T1000 (cell line): ENCODE measurements at places on chromosomes 7 and 10.

DNA sequence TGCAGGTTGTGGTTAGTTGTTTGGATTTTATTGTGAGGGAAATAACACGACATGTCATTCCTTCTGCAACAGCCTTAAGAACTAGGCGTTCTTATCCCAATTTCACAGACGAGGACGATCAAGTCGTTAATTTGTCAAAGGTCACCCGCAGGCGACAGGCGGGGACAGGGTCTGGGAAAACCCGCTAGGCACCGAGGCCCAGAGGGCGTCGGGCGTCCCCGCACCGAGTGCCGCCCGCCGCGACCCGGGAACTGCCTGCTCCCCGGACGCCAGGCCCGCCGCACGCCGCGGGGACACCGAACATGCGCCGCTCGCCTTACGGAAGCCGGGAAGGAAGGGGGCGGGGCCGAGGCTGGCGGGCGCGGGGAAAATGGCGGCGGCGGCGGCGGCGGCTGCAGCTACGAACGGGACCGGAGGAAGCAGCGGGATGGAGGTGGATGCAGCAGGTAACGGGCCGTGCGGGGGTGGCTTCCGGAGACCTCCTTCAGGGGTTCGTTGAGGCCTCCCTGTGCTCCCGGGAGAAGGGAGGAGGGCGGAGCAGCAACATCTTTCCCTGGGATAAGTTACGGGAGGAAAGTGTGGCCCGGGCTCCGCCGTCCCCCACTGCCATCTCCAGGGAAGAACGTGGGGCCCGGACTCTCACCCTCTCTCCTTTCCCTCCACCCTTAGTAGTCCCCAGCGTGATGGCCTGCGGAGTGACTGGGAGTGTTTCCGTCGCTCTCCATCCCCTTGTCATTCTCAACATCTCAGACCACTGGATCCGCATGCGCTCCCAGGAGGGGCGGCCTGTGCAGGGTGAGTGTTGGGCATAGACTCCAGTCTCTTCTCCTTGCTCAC, at the start of gene COPS6:
TSS of gene COPS6 (plus strand) at position 349 of the 837 bp plus-strand sequence. CDS start at position 371, 22 bp downstream.
- DNase-seq, result peak; percentile 42

GRCh38 chr7:100589341-100589947, 3.3 kb downstream of the FBXO24 start:
- DNase-seq, result no peak

DNA sequence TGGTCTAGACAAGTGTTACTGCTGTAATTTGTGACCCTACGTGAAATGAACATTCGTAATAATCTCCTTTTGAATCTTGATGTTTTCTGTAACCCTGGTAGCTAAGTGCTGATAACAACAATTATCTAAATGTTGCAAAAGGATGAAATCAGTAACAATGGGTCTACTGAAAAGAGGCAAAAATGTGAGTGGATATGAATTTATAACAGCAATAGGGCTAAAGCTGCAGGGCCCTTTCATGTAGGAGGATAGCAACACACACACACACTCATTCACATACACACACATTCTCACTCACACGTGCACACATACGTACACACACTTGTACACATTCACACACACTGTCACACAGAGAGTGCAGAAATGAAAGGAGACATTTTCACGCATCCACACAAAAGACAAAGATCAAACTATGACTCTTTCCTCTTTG, 200.8 kb upstream of the NEBL start:
- DNase-seq, result no peak

DNA sequence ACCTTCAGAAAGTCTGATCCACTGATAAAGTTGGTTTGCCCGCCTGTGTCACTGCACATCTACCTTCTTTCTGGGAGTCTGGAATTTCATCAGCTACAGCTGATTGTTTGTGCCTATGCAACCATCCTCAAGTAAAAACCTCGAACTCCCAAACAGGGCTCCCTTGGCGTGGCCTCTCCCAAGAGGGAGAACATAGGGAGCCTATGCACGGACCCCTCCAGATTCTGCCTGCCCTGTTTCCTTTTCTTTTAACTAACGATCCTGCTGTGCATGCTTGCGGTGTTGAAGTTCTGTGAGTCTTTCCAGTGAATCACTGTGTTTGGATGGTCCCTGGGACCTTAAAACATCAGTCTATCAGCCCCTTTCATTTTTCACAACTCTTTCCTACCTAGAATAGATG, 226.9 kb upstream of the SEMA3D start:
- no peak for DNase-seq

GRCh38 chr7:23470330-23471105, at the start of gene IGF2BP3:
Gene IGF2BP3, minus strand, starts transcription at chr7:23470491. Its CDS starts 381 bp downstream, at chr7:23470110.
- DNase-seq, result peak; percentile 74

GRCh38 chr7:66339141-66339540, 134.0 kb downstream of the TPST1 start:
- DNase-seq, result no peak

GRCh38 chr7:32660936-32661335, 165.6 kb downstream of the AVL9 start:
- no peak for DNase-seq

DNA sequence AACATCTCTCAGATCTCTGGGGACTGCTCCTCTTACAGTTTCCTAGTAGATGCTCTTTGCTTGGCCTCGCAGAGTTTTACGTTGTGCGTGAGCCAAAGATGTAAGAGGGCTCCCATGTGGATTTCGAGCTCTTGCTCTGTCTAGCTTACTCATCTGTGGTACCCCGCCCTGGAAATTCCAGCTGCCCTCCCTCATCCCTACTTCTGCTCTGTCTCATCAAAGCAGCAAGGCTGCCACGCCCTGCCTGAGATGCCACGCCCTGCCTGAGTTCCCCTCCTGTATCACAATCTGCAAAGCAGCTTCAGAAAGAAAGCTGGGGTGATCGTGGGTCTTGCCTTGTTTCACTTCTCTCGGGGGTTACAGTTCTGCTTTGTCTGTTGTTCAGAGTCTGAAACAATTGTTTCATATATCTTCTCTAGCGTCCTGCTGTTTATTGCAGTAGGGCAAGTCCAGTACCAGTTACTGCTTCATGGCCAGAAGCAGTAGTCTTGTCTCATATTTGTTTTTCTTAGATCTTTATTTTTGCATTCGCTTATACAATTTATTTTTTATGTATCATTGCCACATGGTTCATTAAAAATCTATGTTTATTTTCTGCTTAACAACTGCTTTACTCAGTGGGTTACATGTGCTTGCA, 36.1 kb upstream of the CCNY start:
- DNase-seq, result peak; percentile 69

DNA sequence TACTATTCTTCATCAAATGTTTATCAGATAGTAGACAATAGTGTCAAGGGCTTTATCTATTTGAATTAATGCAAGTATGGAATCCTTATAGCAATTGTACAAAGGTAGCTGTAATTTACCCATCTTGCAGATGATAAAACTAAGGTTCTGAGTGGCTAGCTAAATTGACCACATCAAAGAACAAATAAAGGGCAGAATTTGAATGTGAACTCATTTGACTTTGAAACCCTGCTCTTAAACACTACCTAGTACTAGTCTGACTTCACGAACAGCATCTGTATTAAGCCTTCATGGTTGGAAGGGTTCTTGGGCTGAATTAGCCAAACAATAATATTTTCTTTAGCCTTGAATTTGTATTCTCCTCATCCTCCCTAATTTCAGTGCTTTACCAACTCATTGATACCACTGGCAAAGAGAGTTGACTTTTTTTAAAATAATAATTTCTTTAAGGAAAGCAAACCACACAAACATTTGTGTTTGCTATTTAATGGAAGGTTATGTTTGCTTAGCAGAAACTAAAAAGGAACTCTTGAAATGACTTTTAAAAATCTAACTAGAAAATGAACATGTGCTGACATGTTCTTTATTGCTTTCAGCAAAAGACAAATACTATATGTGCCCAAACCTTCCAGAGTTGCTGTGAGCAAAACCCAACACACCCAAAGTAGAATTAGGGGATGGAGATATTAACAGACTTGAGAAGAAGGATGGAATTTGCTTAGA, 322.6 kb downstream of the RNLS start:
- DNase-seq, result no peak

- DNase-seq, result no peak
These were observed 37.7 kb downstream of the PHYHIPL start for GRCh38 chr10:59214160-59214559.

DNA sequence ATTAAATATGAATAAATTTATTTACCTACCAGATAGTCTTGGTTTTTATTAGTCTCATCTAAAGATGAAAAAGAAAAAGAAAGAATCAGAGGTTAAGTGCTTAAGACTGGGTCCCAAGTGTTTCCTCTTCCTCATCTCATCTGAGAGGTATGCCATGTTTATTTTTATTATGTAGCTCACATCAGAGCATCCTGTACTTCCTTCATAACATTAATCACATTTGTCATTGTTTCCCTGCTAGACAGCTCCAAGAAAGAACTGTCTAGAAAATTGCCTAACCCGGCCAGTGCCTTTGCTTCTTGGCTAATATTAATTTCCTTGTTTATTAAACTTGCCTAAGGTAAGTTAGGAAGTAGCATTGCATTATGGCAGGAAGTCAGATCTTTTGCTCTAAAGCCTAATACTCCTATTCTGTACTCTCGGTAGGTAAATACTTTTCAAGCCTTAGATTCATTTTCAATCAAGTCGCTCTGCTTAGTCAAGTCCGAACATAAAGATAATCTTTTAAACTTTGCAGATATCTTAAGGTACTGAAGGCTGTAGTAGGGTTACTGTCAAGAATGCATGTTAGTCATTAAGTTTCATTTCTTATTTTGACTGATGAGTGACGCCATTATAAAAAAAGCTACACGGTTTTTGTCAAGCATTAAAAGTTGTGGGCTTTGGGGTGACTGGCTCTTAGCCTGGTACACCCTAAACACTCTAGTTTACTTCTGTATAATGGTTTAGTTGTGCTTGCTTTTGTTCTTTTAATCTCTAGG, 47.4 kb downstream of the ZMYND11 start:
- DNase-seq, result no peak

GRCh38 chr7:81430761-81431160, 339.1 kb downstream of the HGF start:
- DNase-seq, result no peak

- no peak for DNase-seq
These were observed 394.3 kb downstream of the PARD3 start for GRCh38 chr10:34420795-34421194.

- DNase-seq, result no peak
These were observed 148.1 kb downstream of the ARHGAP21 start for GRCh38 chr10:24575481-24576002.

GRCh38 chr10:77478247-77478961, 159.2 kb downstream of the KCNMA1 start:
- peak; percentile 24 for DNase-seq

GRCh38 chr7:136637813-136638212, 230.6 kb upstream of the CHRM2 start:
- no peak for DNase-seq
